ENCODE measurements at places on chromosomes 4 and X. TPM values are rescaled to one million over a fixed set of nuclear protein-coding genes. Genes with fewer than 3 reads are reported as not detected.

ATP6AP2 gene
- total RNA-seq: 135 TPM

WAS gene
- total RNA-seq: 0.52 TPM

BMX gene
- total RNA-seq: not detected

PFKFB1 gene
- total RNA-seq: 0.10 TPM

SMIM43 gene
- 0.23 TPM for total RNA-seq

EXOC1L gene
- total RNA-seq: not detected

MAPK10 gene
- 0.49 TPM for total RNA-seq

DUX4 gene
- total RNA-seq: not detected
